ENCODE measurements at places on chromosomes 16 and 17.

DNA sequence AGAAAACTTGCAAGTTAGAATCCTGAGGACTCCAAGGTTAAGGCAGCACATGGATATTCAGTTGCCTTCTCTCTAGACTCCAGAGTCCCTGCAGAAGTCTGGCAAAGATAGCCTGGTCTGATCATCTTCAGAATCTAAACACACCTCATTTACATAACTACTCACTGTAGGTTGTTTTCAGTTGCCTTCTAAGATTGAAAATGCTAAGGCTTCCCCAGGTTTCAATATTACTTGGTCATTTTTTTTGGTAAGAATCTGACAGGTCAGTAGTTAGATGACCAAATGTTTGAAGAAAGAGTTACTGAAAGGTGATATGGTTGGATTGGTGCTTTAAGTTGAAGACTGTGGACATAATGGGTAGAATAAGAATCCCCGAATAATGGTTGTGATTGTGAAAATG, 205.4 kb upstream of the KCNJ16 start:
- DNase-seq = no peak

DNA sequence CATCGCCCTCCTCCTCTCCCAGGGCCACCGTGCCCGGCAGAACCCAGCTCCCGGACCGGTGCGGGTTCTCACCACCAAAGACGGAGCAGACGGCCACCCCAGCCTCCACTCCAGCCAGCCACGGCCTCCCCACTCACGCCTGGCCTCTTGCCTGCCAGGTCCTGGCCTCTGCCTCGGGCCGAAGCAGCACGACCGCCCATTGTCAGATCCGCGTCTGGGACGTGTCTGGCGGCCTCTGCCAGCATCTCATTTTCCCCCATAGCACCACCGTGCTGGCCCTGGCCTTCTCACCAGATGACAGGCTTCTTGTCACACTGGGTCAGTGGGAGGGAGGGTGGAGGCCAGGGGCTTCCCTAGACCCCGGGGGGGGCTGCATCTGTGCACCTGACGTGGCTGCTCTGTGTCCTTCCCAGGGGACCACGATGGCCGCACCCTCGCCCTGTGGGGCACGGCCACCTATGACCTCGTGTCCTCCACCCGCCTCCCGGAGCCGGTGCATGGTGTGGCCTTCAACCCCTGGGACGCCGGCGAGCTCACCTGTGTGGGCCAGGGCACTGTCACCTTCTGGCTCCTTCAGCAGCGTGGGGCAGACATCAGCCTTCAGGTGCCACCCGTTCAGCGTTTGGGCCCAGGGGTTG, 6.6 kb upstream of the RHOT2 start:
- no peak for DNase-seq

- peak; percentile 44 for DNase-seq
These were observed 8.6 kb upstream of the TEX19 start for GRCh38 chr17:82350182-82351030.

DNA sequence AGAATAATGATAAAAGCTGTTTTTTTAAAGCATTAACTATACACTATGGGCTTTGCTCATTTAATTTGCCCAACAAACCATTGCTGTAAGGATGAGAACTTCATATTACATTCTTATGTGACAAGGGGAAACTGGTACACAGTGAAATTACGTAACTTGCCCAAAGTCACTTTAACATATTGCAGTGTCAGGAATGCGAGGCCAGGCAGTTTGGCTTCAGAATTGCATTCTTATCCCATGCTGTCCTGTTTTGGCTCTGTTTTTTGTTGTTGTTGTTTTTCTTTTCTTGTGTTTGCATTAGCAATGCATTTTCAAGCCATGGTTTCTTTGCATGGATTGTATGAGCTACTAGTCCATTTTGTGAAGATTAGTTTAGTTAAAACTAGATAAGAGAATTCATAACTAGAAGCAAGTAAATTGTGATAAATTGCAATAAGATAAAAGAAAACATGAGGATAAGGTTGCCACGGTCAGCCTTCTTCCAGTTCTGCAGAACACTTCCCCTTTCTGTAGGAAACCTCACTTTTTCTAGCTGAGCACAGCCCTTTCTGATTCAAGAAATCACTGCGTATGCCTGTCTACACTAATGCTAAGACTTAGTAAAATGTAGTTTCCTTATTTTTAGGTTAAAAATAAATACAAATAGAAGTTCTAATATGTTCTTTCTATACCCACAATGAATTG, 221.3 kb upstream of the KCNJ16 start:
- DNase-seq = no peak

- no peak for DNase-seq
These were observed 11.8 kb downstream of the DNAJA2 start for GRCh38 chr16:46961373-46962353.

GRCh38 chr16:23182206-23182678, 303 bp upstream of the SCNN1G start:
- peak; percentile 97 for DNase-seq

- no peak for DNase-seq
These were observed 551.4 kb upstream of the ZFHX3 start for GRCh38 chr16:73599351-73599750.

DNA sequence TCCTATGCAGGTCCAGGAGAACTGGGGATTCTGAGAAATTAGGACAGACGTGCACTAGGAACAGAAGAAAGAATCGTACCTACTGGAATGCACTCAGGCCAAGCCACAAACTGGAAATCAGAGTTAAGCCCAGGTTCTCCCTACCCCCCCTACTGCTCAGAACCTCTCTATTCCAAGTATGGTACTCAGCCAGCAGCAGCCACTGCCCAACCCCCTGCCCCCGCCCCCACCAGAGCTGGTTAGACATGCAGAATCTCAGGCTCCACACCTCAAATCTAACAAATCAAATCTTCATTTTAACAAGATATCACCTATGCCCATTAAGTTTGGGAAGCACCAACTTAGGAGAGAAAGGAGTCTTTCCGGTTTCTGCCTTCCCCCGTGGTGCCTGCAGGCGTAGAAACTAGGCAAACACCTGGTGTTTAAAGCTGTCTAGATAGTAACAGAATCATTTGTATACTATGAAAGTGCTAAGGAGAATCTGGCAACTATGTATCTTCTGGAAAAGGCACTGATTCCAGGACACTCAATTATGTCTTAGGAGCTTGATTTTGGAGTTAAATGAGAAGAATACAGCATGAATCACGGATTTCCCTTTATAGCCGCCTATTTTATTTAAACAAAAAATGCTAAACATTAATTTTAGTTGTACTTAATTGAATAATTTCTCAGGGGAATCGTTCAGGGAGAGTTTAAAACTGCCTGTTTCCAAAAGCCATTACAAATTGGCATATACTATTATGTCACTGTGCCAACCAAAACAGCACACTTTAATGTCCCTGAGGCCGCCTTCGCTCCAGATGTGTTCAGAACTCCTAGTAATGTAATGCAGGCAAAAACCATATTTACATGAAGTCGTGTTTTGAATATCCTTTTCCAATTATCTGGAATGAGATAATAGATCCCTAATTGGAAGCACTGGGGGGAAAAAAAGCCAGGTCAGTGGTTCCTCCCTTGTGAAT, 166.5 kb downstream of the STX8 start:
- DNase-seq = no peak

- peak; percentile 88 for DNase-seq
These were observed 1.7 kb upstream of the GPRC5B start for GRCh38 chr16:19886073-19886941.

DNA sequence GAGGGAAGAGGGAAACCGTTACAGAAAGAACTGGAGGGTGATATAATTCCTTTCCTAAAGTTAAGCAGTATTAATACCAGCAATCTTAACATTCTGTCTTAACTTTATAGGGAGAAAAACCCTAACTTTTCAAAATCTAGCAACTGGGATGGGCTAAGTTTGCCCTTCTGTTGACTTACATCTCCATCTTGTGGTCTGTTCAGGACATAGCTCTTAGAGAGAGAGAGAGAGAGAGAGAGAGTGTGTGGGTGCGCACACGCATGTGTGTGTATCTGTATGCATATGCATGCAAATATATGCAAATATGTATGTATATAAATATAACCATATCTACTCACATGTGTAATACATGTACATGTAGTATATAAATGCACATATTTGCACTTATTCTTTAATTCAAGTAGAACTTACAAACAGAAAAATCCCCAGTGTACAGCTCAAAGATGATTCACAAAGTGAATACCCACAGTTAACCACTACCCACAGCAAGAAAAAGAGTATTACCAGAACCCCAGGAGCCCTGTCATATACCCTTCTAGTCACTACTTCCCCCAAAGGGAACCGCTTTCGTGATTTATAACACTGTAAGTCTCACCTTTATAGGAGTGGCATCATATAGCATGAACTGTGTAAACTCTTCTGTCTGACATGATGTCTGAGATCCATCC, 46.5 kb downstream of the STX8 start:
- peak; percentile 79 for DNase-seq

DNA sequence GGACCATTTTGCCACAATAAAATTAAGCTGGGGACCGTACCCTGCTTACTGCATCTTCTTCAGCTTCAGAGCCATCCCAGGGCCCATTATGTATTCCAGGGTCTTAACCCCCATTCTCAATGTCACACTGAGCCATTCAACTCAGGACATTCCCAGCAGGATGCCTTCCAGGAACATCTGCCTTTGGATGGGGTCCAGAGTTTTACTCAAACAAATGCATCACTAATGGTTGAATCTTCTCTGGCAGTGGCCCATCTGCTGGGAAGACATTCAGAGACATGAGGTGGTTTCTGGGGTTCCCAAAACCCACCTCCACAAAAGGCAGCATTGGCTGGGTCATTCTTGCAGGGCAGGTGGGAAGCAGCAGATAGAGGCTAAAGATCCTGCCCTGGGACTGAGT, 3.4 kb upstream of the SEC14L5 start:
- DNase-seq = peak; percentile 36
